ENCODE measurements at places on chromosomes 5 and 9. TPM values are rescaled to one million over a fixed set of nuclear protein-coding genes. Genes with fewer than 3 reads are reported as not detected.

DNA sequence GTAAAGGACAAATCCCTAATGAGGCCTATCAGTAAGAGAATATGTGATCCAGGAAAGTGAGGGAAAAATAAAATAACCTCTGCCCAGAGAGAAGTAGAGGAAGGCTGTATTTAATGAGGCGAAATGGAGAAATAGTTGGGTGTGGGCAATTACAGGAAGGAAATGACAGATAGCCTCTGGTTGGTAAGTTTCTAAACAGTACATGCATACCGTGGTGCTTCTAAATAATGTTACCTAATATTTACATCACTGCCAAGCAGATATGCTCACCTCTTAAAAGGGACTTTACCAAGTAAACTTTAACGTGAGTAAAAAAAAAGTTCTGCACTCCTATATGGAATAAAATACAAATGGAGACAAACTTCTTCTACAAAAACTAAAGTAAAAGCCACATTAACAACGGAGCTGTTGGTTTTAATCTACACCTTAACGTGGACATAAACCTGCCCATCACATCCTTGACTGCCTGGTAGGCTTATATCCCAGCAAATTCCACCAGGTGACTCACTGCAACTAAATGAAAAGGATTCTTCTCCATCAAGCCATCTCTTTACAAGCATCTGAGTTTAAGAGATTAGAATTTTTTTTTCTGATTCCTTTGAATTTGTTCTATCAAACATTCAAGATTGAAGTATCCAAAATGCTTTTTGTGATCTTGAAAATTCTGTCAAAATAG, 12.4 kb downstream of the NFIL3 start:
- no peak for DNase-seq

GRCh38 chr5:134242146-134242545, 16.3 kb upstream of the PPP2CA start:
- DNase-seq = no peak

DNA sequence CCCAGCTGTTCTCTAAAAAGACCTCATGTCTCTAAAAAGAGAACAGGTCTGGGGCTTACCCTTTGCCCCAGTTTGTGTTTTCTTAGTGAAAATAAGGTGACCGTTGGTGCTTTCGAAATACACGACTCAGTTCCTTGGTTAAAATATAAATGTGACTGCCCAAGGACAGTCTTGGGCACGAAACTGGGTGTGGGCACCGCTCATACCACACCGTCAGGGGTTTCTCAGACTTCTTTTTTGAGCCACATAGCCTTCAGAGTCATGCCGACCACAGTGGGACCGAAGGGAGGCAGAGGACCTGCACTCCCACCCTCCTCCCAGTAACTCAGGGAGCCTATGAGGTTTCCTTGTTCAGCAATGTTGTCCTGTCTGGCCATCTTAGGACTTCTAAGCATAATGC, 6.5 kb downstream of the SNX18 start:
- DNase-seq = no peak

Gene PCAT7
- 10.4 TPM for total RNA-seq

- peak; percentile 52 for DNase-seq
Observed at GRCh38 chr5:175728885-175729828, 71.3 kb downstream of the HRH2 start.

GRCh38 chr9:100375658-100376057, 22.9 kb upstream of the TEX10 start:
- no peak for DNase-seq

DNA sequence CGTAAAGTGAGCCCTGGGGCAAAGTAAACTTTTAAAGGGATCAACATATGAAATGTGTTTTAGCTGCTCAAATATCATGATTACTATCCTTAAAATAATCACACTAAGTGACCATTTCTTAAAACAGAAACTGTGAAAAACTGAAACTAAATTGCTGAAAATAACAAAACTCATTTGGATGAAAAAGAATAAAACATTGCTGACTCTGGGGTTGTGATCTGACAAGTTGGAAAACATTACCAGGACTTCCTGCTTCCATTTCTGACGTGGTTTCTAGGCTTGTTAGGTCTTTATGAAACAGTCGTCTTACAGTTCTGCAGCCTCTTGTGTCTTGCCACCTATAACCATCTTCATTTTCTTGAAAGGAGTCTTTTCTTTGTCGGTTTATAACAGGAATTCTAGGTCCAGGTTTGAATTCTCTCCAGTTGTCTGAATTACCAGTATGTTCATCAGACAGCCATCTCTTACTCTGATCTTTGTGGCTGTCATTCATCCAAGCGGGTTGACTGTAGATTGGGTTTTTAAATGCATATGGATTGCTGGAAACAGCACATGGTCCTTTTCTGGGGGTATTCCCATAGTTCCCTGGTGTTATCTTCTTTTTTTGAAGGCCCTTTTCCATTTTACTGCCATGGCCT, 1.7 kb downstream of the TUT7 start:
- DNase-seq = no peak

GRCh38 chr5:67243349-67243748, 46.8 kb upstream of the CD180 start:
- no peak for DNase-seq

- no peak for DNase-seq
Observed at GRCh38 chr9:112599732-112600131, 113.1 kb downstream of the KIAA1958 start.

DNA sequence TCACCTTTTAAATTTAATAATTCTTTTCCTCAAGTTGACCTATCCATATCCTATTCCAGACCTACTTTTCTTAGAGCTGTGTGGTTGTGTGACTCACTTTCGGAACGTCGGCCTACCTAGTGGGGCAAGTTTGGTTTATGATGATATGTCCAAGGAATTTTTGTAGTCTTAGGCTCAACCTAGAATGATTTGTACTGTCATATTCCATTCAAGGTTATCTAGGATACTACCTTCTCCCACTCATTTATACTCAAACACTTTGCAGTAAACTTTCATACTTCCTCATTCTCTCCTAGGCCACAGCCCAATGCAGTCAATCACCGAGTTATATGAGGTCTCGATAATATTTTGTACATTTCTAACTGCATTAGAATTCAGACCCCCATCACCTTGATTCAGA, 61.9 kb downstream of the PIK3R1 start:
- DNase-seq = no peak

- DNase-seq = no peak
Observed at GRCh38 chr9:124003636-124004349, 7.8 kb upstream of the LHX2 start.

Gene FAM151B
- total RNA-seq = 2.4 TPM
